ENCODE measurements at places on chromosomes 4 and X.

- DNase-seq: no peak
These were observed 12.6 kb downstream of the NOCT start for GRCh38 chr4:139028191-139028661.

GRCh38 chr4:162349395-162349794 is 185.6 kb upstream of the FSTL5 start:
- DNase-seq: no peak

DNA sequence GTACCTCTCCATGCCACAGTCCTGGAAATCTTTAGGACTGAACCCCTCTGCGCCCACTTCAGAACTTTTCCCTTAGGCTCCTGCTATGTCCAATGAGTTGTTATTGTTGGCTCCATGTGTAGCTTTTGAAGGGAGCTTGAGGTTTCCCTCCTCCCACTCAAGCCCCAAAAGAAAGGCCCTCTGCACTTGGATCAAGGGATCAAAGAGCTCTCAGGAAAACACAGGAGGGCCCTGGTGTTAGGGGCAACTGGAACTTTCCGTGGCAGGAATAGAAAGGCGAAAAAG is 135.0 kb downstream of the RASL11B start:
- DNase-seq: no peak

DNA sequence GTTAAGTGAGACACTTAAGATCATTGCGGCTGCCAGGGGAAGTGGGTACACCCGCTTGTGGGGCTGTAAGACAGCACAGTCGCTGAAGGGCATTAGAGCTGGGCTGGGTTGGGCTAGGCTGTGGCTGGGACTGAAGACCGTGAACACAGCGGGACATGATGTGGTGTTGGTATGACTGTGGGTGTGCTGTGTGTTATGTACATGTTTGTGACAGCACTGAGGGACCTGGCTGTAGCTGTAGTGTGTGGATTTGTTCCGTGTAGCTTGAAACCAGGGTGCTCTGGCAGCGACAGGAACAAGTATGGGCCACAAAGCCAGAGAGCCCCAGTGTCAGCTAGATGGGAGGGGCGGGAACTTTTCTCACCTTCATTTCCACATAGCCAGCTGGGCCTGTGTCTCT is 82.1 kb downstream of the NHSL2 start:
- peak; percentile 66 for DNase-seq

GRCh38 chrX:154526901-154527675 is 11.1 kb upstream of the FAM3A start:
- DNase-seq: peak; percentile 67

DNA sequence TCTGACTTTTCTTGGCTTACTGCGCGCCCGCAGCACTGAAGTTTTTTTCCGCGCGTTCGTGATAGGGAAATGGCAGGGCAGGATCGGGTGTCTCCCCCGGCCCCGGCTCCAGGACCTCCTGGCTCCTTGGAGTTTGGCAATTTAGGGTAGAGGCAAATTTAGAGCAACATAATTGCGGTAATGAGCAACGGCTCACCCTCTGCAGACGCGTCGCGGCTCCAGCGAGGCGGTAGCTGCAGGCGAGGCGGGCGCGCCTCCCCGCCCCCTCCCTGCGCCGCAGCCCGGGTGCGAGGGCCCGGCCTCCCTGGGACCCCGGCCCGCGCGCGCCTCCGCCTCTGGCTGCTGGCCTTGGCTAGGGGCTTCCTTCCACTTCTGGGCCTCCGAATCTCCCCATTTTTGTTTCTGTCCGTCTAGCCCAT is 6.2 kb downstream of the MSX1 start:
- no peak for DNase-seq

GRCh38 chr4:127732623-127733328 is 2.6 kb downstream of the SLC25A31 start:
- no peak for DNase-seq

DNA sequence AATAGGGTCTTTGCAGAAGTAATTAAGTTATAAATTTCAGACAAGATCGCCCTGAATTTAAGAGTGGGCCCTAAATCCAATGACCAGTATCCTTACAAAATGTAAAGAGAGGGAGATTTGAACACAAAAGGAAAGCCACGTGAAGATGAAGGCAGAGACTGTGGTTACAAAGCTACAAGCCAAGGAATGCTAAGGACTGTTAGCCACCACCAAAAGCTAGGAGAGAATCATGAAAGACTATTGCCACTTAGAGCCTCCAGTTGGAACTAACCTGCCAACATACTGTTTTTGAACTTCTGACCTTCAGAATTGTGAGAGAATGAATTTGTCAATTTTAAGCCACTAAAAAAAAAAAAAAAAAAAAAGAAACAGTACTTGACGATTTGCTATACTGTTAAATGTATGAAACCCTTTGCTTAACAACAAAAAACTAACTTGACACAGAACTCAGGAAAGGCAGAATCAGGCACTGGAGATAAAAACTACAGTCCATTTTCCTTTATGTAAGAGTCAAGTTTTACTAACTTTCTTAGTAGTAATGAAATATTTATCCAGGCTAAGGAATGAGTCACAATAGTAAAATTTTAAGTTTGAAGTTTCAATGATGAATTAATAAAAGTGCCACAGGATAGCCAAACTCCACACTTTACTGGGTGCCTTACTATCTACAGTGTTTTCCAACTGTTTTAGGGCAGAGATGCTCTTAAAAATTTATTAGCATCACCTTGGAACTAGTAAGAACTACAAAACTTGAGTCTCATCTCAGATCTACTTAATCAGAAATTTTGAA is 25.1 kb downstream of the DHX15 start:
- no peak for DNase-seq

DNA sequence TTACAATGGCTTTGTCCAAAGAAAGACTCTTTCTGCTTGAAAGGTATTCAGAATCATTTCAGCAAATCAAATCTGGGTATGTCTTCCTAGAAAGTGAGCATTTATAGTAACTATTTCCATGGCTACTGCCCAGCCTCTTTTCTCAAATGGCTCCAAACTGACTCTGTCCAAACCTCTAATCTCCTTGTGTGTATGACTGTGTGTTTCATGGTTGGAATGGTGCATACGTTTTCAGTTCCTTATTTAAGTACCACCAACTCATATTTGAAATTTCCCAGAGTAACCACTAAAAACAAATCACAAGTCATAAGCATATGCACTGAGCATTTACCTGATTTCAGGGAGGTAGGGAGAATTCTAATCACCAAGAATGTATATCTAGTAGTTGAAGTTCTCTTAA is 106.0 kb downstream of the TMEM144 start:
- no peak for DNase-seq

GRCh38 chr4:37982736-37983135 is 22.5 kb downstream of the PTTG2 start:
- DNase-seq: no peak

DNA sequence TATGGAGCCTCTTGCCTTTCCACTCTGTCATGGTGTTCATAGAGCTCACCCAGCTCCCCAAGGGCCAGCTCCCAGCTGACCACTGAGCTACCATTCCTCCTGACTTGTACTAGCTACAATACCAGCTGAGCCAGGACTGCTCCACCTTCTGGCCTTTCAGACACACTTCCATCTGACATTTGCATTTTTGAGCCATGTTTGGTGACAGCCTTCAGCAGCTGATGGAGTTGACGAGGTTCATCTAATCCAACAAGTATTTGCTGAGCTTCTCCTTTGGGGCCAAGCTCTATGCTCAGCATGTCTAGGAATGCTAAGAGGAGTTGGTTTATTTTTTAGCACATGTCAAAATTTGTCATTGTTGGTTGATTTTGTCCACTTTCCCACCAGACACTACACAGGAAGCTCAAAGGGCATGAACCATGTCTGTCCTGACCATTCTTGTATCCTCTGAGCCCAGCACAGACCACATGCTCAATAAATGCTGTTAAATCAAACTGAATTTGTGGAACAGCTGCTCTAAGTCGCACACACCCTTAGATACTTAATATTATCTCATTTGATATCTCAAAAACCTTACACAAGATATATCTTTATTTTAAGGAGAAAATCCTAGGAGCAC is 142.6 kb upstream of the PPARGC1A start:
- no peak for DNase-seq

- DNase-seq: no peak
These were observed 89.0 kb downstream of the SH3KBP1 start for GRCh38 chrX:19798423-19798822.

DNA sequence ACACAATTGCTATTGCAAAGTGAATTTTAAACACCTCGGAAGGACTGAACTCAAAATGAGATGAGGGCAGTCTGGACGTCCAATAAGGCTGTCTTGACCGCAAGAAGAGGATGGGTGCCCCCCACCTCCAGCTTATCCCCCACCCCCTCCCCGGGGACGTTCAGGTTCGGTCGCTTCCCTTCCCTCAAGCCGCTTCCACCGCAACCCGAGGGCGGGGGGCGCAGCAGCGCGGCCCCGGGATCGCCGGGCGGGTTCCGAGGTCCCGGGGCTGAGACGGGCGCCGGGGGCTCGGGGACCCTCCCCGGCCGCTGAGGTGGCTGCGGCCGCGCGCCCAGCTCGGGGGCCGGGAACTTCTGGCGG is 480 bp downstream of the USP46 start:
- no peak for DNase-seq

GRCh38 chrX:84340968-84341367 is 153.0 kb upstream of the RPS6KA6 start:
- DNase-seq: no peak

DNA sequence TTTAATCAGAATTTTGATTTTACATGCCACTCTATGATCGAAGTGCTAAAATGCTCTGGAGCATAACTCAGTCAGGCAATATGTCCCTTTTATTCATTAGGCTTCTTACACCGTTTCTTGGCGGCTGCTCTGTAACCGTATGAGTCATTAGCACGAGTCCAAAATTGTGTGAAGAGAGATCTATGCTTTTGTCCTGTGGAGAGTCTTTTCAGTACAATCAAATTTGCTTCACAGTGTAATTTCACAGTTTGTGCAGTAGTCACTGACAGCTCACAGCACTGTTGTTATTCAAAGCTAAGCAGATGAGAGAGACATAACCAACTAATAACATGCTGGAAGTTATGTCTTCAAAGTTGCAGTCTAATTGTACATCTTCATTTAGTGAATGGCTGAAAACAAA is 167.8 kb downstream of the PCDH10 start:
- DNase-seq: no peak

DNA sequence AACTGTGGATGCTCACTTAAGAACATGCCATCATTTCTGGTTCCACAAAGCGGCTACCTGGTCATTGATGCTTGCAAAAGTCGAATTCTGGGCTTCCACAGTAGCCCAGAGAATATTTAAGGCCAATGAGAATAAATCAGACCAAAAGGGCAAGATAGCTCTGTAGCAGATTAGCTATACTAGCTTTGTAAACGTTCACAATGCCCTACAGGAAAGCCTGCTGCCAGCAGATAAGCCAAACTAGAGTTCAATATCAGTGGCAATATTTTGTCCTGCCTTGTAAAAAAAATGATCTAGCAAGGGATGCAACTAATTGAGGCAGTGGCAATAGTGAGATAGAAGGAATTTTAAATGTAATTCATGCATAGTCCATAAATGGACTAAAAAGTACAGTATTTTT is 387.7 kb upstream of the TEX13C start:
- no peak for DNase-seq

- DNase-seq: no peak
These were observed 46.9 kb downstream of the STK32B start for GRCh38 chr4:5098176-5098575.

DNA sequence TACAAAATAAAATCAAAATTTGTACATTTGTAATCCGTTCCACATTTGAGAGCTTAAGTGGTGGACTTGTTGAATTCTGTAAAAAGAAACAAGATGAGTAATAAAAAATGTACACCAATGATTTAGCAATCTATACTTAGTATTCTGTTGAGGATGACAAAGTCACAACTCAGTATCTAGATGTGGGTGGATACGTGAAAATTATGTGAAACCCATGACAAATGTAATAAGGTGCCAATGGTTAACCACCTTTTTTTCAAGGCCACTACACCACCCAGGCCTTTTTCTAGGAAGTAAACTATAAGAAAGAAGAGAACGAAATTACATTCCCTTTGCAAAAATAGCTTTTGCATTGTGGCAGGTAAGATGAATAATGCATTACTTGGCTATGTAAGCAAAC is 77.0 kb downstream of the ATP8A1 start:
- no peak for DNase-seq

- DNase-seq: no peak
These were observed at the start of gene HAND2 for GRCh38 chr4:173529477-173530325. Gene HAND2, minus strand, starts transcription at chr4:173530229. Its CDS starts 940 bp downstream, at chr4:173529289.

GRCh38 chr4:81486502-81486901 is 14.8 kb upstream of the RASGEF1B start:
- DNase-seq: no peak

DNA sequence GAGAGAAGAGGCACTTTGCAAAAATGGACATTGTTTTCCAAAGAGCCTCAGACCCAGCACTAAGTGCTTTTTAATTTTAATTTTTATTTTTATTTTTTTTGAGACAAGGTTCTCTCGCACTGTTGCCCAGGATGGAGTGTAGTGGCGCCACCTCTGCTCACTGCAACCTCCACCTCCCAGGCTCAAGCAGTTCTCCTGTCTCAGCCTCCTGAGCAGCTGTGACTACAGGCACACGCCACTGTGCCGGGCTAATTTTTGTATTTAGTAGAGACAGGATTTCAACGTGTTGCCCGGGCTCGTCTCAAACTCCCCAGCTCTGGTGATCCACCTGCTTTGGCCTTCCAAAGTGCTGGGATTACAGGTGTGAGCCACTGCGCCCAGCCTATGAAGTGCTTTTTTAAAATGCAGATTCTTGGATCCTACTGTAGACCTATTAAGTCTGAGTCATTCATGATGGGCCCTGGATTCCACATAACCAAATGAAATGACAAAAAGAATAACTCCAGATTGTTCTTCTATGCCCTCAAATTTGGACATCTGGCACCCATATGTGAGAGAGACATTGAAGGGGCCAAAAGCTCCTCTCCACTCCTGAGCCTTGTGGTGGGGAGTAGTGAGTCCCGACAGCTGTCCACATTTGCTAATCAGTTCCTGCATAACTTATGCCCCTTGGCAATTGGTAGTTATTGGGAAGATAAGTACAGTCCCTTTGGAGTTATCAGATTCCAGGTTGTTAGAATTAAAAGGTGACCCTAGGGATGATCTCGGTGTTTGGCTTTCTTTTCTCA is 3.6 kb downstream of the NOCT start:
- DNase-seq: no peak

DNA sequence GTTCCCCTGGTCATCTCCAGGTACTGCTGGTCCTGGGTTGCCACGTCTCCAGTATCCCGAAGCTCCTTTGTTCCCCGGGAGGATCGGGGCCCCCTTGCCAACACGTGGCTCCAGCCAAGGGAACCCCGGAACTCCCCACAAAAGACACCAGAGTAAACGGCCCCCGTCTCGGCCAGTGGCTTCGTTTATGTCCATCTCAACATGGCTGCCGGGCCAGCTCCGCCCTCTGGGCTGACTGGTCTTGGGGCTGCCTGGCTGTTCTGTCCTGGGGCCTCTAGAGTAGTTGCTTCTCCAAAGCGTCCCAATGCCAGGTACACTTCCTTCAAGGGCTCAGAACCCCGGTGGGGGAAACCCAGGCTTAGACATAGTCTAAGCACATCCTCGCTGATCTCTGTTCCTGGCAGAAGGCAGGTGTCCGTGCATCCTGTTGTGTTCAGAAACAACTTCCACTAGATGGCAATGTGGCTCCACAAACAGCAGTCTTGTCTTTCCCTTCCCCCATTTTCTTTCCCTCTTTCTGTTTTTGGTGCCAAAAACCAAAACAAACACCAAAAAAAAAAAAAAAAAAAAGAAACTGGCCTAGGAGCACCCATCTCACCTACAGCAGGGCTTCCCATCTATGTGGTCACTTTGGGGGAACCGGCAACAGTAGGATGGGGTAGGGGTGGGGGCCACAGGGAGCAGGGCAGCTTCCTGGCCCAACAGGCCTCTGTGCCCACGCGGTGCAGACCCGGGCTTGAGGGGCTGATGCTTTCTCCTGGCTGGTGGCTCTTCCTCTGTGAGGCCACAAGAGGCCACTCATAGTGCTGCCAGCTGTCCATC is 35.3 kb downstream of the NBDY start:
- DNase-seq: peak; percentile 88

GRCh38 chr4:101347267-101347556 is at the start of gene PPP3CA:
Gene PPP3CA, minus strand, starts transcription at chr4:101347526.
- DNase-seq: no peak
